ENCODE measurements at places on chromosomes 7 and 10.

DNA sequence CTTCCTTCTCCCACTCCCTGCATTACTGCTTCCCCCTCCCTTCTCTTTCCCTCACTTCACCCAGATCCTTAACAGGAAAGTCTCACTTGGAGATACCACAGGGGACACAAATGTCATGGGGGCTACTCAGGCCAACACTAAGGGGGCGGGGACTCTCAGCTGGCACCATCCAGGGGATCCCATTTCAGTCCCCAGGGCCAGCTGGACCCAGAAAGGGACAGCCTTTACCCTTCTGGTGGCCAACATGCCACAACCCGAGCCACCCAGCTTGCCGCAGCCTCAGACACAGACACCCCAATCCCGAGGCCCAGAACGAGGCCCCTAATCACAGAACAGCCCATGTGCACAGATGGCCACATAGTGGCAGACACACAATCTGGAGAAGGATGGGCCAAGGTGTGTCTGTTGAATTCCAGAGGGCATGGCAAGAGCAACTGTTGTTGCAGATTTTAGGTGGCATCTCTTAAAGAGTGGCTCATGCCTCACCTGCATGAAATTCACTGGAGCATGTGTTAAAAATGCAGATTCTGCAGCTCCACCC, 5.6 kb downstream of the CAMK2G start:
- no peak for DNase-seq

- DNase-seq: no peak
Observed at GRCh38 chr7:147400221-147400689, 1190.3 kb upstream of the C7orf33 start.

GRCh38 chr7:55212838-55213237, 152.3 kb upstream of the LANCL2 start:
- DNase-seq: no peak

DNA sequence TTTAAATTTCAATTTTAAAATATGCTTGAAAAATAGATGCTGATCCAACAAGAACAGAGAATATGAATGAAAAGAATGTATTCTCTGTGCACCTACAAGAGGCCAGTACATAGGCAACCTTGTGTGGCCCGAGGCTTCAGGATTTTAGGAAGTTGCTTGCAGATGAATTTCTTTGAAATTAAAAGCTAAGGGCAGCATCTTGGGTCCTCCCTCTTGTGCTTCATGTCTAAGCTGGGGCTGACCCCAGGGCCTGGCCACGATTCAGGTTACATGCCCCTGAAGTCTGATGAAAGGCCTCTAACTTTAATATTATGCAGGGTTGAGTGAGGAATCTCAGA, 138.9 kb downstream of the BMPER start:
- no peak for DNase-seq

DNA sequence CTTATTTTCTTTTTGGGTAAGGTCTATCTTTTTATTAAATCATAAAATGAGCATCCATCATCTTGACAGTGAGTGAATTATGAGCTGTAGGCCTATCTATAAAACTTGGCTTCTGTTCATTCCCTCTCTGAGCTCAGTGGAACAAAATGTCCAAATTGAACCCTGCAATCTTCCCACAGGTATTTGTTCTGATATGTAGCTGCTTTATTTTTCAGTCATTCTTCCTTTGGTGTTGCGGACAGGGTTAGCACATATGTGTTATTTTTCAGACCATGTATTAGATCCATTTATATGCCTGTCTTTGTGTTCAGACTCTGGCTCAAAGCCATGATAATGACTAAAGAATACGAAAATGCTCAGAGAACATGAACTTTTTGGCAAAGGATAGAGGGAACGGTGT, 201.6 kb upstream of the KIAA1217 start:
- DNase-seq: no peak

GRCh38 chr10:119821182-119821581, 51.5 kb downstream of the MCMBP start:
- DNase-seq: no peak

DNA sequence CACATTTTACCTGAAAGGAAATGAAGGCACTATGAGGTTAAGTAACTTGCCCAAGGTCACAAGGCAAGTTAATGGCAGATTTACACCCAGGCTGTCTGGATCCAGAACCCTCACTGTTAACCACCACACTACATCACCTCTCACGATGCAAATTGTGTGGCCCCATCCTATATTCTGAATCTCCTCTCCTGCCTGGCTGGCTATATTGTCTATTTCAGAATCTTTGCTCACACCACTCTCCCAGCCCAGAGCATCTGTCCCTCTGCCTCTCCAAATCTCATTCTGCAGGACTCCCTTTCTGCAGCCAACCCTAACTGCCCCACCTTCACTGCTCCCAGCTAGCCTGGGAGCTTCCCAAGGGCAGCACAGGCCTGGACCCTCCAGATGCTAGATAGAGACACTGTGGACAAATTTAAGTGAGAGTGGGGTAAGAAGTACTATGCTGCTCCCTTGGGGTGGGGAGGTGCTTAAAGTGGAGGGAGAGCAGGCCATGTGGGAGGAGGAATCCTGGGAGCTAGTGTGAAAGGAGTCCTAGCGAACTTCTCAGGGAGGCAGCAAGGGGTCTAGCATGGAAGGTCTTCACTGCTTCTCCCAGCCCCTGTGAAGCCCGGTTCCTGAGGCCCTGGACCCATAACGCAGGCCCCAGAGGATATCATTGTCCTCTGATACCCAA, 786 bp downstream of the CUEDC2 start:
- no peak for DNase-seq

GRCh38 chr7:17456541-17456940, 158.1 kb downstream of the AHR start:
- peak; percentile 21 for DNase-seq

DNA sequence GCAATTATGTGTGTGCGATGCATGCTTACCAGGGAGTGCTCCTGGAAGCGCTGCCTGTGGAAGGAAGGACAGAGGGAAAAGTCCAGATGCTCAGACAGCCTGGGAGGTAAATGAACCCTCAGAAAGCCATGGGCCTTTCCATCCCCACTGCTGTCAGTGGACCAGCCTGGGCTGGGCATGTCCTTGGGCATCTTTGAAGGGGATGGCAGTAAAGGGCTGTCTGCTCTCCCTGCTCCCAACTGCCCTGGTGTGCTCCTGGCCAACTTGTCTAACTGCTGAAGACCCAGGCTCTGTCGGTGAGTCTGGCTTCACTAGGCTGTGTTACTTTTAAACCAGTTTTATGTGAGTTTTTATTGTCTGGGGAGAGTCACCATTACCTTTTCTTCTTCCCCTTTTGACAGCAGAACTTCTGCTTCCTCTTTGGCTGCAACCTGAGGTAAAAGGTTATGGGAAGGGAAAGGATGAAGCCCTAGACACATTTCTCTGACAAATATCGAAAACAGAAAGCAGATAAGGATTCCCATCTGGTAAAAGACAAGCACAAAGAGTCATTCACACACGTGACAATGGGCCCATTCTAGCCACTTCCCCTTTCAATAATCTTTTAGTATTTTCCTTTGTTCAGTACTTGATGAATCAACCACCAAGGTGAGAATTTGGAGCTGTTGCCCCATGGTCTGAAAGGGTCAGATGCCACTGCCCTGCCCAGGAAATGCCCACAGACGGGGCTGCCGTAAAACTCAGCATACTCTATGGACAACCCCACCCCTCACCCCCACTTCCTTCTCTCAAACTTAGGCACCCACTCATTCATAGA, 27.6 kb upstream of the PIK3AP1 start:
- no peak for DNase-seq

- no peak for DNase-seq
Observed at GRCh38 chr7:102393467-102393866, 2.7 kb upstream of the PRKRIP1 start.

DNA sequence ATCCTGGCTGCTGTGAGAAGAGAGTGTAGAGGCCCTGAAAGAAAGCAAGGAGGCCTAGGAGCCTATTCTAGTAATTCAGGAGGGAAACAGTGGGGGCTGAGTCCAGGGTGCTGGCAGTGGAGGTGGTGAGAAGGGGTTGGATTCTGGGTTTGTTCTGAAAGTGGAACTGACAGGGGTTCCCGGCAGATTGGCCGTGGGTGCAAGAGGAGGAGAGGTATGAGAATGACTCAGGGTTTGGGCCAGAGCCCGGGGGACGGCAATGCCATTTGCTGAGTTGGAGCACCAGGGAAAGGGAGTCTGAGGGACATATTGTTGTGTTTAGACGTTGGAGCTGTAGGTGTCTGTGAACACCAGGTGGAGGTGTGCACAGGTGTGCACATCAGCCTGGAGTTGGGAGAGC, 38.5 kb downstream of the NPTX2 start:
- no peak for DNase-seq

- no peak for DNase-seq
Observed at GRCh38 chr7:12637819-12638592, 49.4 kb upstream of the ARL4A start.

- DNase-seq: no peak
Observed at GRCh38 chr7:132750096-132750495, 173.8 kb upstream of the PLXNA4 start.

DNA sequence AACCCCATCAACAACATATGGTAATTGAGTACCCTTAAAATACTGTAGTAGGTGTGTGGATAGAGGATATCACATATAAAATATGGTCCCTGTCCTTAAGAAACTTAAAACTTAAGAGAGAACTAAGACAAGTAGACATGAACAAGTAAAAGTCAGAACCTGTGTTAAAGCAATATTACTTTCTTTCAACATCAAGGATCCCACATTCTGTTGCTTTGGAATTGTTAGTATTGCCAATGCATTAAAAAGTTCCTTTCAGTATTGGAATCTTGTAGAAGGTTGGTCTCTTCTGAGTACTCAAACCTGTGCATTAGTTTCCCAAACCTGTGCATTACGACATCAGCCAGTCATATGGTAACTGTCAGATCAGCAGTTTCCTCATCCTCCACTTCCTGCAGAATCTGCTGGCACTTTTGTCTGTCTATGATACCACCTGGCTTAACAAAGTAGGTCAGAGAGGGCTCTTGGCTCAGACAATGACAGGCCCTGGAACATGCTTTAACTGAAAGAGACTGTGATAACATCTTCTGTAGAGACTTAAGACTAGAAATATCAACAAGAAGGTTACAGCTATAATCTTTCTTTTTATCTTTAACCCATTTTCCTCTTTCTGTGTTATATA, 56.5 kb downstream of the CCDC71L start:
- DNase-seq: no peak

- DNase-seq: no peak
Observed at GRCh38 chr7:157281221-157281998, 55.4 kb upstream of the DNAJB6 start.

All from NCI-H226 (cell line).